ENCODE measurements at places on chromosomes 3 and 15.

DNA sequence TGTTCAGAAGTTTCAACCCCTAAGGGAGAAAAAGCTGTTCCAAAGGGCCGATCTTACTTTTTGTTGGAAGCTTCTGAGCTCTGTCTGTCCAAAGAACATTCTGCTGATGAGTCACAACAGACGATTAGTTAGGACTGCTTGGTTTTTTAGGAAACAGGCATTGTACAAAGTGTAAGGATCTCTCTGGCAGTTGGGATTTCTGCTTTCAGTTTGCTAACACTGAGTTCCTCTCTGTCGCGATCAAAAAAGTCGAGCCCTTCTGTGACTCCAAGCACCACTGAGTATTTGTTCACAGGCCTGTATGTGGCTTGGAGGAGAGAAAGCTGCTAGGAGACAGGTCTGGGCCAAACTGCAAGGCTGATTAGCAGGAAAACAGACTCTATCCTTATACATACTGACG, 91.8 kb upstream of the PFN2 start:
- no peak for DNase-seq

DNA sequence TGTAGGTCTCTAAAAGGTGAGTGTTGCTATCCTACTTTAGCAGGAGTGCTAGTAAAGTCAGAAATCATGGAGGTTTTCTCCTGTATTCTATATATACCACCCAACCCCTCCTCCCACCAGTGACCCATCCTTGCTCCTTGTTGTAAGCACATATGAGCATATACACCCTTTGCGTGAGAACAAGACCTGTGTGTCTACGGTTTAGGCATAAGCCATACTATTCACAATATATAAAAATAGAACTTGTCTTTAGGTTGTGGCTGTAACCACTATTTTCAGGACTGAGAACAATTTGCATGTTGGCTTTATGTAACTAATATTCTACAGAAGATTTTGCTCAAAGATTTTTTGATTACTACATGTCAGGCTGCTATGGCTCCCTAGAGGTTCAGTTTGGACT, 59.1 kb upstream of the TOP2B start:
- no peak for DNase-seq

GRCh38 chr15:38672814-38673670, 108.4 kb upstream of the RASGRP1 start:
- DNase-seq = no peak

DNA sequence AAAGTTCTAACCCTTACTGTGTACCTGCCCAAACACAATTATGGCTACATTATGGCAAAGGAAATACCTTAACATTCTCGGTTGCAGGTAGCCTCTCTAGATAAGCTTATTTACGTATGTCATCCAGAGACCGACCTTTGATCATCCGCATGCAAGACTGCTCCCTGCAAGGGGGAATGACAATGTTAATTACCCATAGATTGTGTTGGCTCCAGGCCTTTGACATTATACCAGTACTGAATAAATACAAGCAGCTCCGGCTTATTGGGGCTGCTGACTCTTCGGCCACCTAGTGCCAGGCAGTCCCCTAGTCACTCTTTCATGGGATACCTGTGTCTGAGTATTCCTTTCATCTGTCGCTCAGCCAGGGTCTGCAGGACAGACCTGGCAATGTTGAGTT, 223.5 kb downstream of the DTWD1 start:
- DNase-seq = no peak

- DNase-seq = no peak
Measured at GRCh38 chr15:22231603-22232002, 151.3 kb downstream of the OR4M2 start.

Data from cortex of kidney (tissue), 1 donor.